Left ventricle myocardium superior (tissue), 1 donor: ENCODE measurements at places on chromosomes 16 and 17.
A peak's percentile ranks its signal among the peaks of the same experiment; 100 is the strongest.

DNA sequence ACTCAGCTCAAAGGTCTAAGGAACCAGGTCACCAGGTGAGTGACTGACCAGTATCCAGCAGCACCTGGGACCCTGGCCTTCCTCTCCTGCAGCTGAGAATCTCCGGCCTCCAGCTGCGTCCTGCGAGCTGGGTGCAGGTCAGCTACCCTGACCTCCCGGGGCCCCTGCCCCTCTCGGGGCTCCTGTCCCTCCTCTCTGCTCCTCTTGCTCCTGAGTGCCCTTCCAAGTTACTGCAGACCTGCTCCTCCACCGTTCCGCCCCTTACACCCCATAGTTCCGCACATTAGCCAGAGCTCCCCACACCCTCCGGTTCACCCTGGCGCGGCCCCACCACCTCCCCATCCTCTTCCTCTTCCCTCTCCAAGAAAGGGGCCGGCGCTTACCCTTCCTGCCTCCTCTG is 10.6 kb downstream of the FOXJ1 start:
- DNase-seq: no peak

- no peak for DNase-seq
These were observed 234.4 kb downstream of the ZNF423 start for GRCh38 chr16:49621241-49622083.

DNA sequence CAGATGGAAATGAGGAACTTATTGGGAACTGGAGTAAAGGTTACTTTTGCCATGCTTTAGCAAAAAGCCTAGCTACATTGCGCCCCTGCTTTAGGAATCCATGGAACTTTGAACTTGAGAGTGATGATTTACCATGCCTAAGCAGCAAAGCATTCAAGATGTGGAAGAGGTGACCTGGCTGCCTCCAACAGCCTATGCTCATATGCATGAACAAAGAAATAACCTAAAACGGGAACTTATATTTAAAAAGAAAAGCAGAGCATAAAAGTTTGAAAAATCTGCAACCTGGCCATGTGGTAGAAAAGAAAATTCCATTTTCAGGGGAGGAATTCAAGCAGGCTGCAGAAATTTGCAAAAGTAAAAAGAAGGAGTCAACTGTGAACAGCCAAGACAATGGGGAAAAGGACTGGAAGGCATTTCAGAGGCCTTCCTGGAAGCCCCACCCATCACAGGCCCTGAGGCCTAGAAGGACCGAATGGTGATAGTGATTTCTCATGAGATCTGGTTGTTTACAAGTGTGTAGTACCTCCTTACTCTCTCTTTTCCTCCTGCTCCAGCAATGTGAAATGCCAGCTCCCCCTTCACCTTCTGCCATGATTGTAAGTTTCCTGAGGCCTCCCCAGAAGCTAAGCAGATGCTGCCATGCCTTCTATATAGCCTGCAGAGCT is 48.7 kb downstream of the MRPS23 start:
- no peak for DNase-seq

DNA sequence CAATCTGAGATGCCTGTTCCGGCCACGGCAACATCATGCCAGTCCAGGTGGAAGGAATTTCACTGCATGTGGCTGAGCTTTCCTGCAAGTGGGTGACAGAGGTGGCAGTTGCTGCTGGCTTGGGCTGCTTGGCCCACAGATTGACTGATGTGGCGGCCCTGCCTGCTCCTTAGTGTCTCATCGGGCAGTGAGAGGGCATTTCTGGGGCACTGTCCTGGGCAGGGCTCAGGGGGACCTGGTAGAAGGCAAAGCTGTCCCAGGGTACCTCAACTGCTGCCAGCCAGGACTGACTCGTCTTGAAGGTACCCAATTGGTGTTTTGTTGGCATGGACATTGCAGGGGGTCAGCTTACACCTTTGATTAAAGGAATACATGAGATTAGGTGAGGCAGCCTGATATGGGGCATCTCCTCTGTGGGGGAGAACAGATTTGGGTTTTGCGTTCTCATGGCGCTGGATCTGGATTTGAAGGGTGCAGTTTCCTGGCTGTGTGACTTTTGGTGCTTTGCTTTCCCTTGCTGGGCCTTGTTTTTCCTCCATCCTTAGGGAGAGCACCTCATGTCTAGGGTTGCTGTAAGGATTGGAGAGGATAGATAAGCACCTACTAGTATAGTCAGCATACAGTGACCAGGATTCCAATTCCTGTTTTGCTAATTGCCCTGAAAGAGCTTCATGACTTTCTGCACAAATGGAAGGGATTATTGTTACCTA is 5.4 kb downstream of the CMIP start:
- no peak for DNase-seq

GRCh38 chr17:41844971-41845370 is 7.3 kb downstream of the KLHL10 start:
- no peak for DNase-seq

DNA sequence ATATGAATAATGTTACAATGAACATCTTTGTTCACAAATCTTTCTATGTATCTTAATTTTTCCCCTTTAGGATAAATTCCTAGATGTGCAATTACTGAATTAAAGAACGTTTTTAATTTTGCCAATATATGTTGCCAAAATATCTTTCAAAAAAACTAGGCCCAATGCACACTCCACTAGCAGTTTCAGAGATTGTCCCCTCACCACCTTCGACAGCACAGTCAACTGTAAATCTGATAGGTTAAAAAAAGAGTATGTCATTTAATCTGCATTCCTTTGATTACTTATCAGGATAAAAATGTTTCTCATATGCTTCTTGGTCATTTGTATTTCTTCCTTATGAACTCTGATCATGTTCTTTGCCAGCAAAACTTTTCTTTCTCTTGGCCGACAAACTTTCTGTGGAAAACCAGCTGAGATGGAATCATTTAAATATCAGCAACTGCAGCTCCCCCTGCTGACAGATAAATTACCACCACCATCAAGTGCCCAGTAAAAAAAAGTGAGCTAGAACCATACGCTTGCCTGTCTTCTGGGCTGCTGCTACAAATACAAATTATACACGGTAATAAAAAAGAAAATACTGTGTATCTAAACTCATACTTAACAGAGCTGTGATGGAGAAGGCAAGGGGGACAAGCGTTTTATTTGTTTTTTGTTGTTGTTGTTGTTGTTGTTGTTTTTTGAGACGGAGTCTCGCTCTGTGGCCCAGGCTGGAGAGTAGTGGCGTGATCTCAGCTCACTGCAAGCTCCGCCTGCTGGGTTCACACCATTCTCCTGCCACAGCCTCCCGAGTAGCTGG is 19.6 kb upstream of the KANSL1 start:
- no peak for DNase-seq

- DNase-seq: no peak
These were observed 1.1 kb downstream of the CCP110 start for GRCh38 chr16:19524616-19525384.

GRCh38 chr17:13182854-13183253 is 165.0 kb upstream of the ELAC2 start:
- DNase-seq: no peak

DNA sequence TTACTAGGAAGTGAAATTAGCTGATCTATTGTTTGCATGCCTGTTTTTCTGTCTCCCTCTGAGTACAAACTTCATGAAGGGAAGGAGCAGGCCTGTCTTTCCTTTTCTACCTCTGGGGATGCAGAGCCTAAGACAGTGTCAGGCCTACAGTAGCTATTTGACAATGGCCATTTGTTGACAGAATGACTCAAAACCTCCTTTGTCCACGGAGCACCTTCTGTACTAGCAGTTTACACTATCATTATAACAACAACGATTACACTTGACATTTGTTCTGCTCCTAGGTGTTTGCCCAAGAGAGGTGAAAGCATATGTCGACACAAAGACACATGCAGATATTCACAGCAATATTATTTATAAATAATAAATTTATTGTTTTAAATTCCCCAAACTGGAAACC is 132.3 kb upstream of the IRX3 start:
- DNase-seq: no peak

DNA sequence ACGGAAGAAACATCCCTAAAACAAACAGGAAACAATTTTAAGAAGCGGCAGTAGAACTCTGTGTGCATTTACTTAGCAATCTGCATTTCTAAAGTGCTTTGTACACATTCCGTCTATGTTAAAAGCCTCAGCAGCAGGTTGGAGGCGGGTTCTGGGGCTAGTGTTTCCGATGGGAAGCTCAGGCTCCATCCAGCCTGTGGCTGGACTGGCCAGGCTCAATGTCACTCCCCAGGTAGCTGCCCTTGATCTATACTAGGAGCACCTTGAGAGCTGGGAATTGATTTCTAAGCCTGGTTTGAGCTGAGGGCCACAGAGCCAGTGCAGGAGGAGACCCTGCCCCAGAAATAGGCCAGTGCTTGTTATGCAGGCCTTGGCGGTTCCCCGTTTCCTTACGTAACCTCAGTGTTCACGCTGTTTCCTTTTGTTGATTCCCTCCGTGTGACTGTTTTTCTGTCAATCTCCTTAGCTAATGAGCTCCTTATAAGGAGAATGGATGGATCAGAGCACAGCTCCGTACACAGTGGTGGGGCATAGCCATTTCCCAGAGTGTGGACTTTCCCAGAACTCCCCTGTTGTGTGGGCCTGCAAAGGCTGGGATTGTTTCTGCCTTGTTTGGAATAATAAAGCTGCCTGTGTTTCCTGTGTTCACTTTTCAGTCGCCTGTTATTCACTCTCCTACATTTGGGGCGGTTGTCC is 21.4 kb downstream of the ADORA2B start:
- no peak for DNase-seq

GRCh38 chr16:21617607-21618006 is 18.2 kb downstream of the METTL9 start:
- DNase-seq: no peak

DNA sequence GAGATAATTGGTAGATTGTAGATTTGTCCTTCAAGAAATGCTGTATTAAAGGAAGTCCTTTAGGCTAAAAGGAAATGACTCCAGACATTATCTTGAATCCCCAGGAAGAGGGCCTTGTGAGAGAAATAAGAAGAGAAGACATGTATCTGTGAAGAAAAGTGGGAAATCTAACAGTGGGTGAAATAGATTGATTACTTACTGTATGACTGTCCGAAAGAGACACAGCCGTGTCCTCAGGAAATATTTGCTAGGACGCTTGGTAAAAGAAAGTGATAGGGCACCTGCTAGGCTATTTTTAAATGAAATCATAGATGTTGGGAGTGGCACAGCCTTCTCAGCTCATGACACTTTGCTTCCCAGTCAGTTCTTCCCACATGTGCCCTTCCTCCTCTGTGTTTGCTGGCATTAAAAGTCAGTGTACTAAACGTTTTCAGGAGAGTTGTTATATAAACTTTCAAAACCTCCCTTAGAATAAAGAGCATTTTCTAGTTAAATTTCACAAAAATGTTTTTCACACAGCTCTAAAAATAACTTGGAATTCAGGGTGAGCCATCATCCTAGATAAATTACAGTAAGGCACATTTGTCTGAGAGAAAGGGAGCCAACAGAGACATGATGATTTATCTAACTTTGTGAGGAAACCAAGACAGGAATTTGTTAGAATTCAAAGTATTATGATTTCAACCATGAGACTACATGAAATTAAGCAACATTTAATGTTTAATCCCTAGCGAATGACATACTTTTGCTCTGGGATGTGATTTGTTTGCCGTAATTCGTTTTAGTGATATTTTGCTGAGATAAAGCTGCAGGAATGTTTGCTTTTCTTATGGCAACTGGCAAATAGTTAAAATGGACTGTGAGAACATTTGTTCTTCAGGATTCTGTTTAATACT is 35.0 kb downstream of the DHRS7B start:
- DNase-seq: no peak

DNA sequence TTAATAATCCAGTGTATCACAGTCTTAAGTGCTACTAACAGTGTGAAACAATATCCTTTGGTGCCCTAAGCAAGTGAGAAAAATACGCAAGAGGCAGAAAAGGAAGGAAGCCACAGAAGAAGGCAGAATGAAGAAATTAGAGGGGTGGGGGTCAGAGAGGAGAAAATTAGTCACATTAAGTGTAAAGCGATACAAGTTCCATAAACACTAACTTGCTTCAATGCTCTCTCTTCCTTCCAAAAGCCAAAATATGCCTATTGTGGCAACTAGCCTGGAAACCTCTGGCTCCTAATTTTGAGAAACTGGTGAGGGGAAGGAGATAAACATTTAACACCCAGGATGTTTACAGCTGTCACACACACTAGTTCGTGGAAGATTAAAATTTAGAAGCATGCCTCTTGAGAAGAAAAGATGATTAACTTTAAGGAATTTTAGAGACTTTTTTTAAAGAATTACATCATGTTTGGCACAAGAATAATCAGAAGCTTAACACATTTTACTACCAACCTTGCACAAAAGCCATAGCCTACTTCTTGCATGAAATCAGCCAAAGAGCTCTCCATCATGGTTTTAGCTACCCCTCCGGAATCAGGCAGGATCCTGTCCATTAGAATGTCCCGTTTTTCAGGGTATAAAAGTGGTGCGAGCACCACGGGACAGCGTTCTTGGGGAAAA is 44.7 kb downstream of the CNOT1 start:
- no peak for DNase-seq

- no peak for DNase-seq
These were observed 36.6 kb downstream of the RAB11FIP4 start for GRCh38 chr17:31428111-31428510.

- DNase-seq: no peak
These were observed 313.2 kb upstream of the KCNJ16 start for GRCh38 chr17:69761767-69762321.

- no peak for DNase-seq
These were observed 5.0 kb downstream of the KCNH6 start for GRCh38 chr17:63528183-63528582.

- no peak for DNase-seq
These were observed 24.6 kb downstream of the LYRM9 start for GRCh38 chr17:27868565-27868964.

- DNase-seq: peak; percentile 61
These were observed 5.4 kb downstream of the BANP start for GRCh38 chr16:87956365-87957231.
